Hematopoietic multipotent progenitor cell treated with erythropoietin and hydrocortisone succinate and interleukin-3 and kit ligand, for 4 days (in vitro differentiated cells): ENCODE measurements at places on chromosomes 11 and 22.
A peak's percentile ranks its signal among the peaks of the same experiment; 100 is the strongest.

- DNase-seq = no peak
Observed at GRCh38 chr22:43967069-43967468, 11.8 kb downstream of the SAMM50 start.

- peak; percentile 91 for DNase-seq
Observed at GRCh38 chr22:29167032-29167911, 38.4 kb upstream of the EMID1 start.

- DNase-seq = peak; percentile 64
Observed at GRCh38 chr11:33263549-33263948, 6.4 kb downstream of the HIPK3 start.

GRCh38 chr11:69698362-69698761 is 5.5 kb downstream of the FGF19 start:
- DNase-seq = no peak

DNA sequence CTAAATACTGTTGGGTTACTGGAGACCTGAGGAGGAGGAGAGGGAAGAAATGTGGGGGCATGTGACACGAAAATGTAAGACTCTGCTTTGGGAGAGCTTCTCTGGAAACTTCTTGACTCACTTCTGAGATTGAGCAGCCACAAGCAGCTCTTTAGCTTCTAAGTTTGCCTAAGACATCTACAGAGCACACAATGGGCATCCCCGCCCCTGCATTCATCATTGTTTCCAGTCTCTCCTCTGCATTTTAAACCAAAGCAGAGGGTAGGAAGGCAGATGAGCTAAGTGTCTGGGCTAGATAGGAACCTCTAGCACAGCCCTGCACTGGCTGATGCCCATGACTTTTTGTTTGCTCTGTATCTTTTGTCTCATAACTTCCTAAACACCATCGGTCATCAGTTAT is 2.1 kb upstream of the OR52D1 start:
- no peak for DNase-seq

GRCh38 chr11:87394924-87395323 is 357.2 kb downstream of the TMEM135 start:
- DNase-seq = no peak
